Endothelial cell (in vitro differentiated cells): ENCODE measurements at places on chromosomes 16 and 17.

GRCh38 chr17:64017381-64017980 lies 3.0 kb downstream of the ICAM2 start:
- no peak for DNase-seq

- DNase-seq: no peak
Measured at GRCh38 chr16:4984174-4984990, 26.3 kb downstream of the SEC14L5 start.

DNA sequence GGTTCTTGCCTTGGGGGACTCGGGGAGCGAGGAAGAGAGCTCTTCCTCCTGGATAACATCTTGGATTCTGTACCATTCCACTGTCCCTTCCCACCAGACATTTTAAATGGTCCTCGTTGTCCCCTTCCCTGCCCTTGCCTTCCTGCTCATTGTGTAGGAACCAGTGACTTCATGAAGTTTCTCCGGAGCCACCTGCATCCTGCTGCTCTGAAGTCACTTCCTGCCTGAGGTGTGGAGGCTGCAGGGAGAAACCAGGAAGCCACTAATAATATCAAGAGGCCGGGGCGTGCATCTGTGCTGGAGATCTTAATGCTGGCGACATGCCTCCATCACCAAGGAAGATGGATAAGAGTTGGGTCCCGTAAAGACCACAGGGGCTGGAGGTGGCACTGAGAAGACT lies 6.2 kb upstream of the SLC16A13 start:
- DNase-seq: peak; percentile 58

DNA sequence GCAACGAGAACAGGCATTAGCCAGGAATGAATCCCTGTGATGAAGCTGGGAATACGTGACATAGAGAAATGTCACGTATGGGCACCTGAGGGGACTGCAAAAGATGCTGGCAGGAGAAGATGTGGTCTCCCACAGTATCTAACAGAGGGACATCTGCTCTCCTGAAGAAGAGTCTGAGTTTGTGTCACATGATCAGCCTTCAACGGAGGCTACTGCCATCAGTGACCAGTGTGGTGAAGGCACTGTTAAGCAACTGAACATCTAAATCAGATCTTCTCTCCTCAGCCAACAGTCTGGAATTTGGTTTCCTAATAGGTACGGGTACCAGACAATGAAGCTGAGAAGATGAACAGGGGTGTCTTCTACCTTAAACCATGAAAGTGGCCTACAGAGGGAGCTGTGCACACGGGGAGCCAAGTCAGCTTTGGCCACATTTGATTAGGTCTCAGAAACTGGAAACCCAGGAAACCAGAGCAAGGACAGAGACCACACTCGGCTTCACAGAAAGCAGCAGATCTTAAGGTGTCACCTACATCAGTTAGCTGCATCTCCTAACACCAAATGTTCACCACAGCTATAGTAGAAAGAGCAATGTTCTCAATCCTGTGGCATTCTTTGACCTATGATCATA lies 41.8 kb downstream of the BRD7 start:
- DNase-seq: no peak

- DNase-seq: no peak
Measured at GRCh38 chr16:31297496-31297895, 37.7 kb downstream of the ITGAM start.

- no peak for DNase-seq
Measured at GRCh38 chr17:41571561-41572434, at the start of gene KRT9. KRT9 (minus strand) TSS chr17:41572059; CDS start chr17:41571992, 67 bp downstream.

GRCh38 chr17:32626379-32626791 lies 139.6 kb downstream of the CDK5R1 start:
- no peak for DNase-seq

DNA sequence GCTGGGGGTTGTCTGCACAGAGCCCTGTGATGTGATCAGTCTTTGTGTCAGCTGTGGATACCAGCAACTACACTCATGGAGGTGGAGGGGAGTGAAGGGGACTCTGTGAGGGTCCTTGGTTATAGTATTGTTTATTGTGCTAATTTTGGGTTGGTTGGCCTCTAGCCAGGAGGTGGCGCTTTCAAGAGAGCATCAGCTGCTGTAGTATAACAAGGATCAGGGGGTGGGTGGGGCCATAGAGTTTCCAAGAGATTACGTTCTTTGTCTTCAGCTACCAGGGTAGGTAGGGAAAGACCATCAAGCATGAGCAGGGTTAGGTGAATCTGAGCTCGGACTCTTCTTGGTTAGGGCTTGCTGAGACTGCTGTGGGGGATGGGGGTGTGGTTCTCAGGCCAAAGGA lies 97.1 kb upstream of the HS3ST3A1 start:
- no peak for DNase-seq

DNA sequence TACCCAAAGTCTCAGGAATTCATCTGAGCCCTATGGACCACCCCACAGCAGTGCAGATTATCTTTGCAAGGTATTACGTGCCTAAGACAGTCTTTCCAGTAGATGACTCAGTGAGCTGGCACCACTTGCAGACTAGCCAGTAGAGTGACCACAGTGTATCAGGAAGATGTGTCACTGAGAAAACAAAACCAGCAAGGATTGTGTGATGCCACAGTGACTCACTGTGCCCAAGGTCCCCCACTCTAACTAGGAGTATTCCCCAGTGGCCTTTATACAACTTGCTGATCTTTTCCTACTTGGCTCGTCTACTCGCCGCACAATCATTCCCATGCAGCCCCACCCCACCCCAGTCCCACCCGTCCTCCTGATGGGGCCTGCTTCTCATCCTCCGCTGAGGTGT lies 26.8 kb upstream of the PRKCA start:
- no peak for DNase-seq

GRCh38 chr17:67441052-67441895 lies 64.2 kb downstream of the PITPNC1 start:
- DNase-seq: peak; percentile 14

GRCh38 chr17:70658317-70658716 lies 489.0 kb downstream of the KCNJ2 start:
- no peak for DNase-seq

GRCh38 chr16:52407778-52408177 lies 139.2 kb downstream of the TOX3 start:
- DNase-seq: no peak

DNA sequence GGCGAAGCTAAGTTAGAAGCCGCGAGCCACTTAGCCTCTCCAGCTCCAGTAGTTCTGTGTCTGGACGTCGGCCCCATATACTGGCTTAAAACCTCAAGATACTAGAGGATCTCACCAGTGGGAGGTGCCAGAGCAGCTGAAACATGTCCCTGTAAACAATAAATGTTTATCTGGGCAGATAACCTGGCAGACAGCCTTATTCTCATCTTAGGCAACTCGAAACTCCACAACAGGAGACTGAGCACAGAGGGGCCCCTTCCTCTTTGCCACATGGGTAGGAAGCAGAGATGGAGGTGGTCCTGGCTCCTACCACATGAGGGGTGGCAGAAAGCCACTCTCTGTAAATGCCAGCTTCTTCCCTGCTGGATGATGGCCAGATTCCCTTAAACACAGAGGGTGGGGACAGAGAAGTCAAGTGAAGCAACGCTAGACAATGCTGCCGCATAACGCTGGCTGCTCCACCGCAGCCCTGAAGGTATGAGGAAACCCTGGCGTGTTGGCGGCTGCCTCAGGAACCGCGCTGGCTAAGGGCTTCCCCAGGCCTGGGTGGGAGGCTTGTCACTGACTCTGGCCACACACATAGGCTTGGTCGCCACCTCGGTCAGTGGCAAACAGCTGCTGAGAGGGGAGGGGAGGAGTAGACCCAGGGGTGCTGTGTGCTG lies 67.9 kb downstream of the HIC1 start:
- no peak for DNase-seq

DNA sequence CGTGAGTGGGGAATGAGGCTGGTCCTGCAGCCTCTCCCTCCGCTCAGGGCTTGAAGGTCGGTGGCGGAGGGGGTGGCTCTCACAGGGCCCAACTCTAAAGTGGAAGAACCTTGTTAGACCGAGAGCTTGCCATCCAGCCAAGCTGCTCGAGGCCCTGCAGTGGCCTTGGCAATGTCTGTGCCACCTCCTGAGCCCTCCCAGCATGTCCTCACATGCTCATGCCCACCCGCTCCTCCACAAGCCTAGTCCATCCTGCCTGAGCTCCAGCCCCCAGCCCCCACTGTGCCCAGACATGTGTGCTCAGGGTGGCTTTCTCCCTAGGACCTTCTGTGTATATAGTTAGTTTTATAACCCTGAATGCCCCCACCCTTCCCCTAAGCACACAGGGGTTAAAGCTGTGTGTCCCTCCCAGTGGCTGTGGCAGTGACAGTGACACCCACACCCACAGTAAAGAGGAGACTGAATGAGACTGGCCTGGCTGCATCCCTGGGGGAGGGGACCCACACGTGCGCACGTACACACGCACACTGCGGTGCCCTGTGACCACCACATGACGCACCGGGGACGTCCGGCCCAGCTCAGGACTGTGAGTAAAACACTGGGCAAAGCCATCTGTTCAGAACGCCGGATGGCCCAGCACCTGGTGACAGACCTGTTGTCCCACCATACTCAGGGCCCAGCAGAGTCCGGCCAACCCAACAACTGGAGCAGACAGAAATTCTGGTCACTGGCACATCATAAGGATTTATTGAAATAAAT lies 15.6 kb downstream of the PDK2 start:
- DNase-seq: no peak

DNA sequence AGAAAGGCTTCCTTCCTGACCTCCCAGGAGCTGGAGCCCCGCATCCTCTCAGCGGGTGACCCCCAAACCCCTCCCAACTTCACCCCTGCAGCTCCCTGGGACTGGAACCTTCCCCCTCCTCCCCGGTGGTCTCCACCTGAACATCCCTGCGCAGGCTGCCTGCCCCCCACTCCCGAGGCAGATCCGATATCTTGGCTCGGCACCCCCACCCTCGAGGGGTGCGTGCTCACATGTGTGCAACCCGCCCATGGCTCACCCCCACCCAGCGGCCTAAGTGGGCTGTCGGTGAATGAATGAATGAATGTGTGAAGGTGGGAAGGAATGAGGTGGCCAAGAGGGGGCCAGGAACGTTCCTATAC lies 39.7 kb downstream of the SLC7A5 start:
- DNase-seq: no peak

DNA sequence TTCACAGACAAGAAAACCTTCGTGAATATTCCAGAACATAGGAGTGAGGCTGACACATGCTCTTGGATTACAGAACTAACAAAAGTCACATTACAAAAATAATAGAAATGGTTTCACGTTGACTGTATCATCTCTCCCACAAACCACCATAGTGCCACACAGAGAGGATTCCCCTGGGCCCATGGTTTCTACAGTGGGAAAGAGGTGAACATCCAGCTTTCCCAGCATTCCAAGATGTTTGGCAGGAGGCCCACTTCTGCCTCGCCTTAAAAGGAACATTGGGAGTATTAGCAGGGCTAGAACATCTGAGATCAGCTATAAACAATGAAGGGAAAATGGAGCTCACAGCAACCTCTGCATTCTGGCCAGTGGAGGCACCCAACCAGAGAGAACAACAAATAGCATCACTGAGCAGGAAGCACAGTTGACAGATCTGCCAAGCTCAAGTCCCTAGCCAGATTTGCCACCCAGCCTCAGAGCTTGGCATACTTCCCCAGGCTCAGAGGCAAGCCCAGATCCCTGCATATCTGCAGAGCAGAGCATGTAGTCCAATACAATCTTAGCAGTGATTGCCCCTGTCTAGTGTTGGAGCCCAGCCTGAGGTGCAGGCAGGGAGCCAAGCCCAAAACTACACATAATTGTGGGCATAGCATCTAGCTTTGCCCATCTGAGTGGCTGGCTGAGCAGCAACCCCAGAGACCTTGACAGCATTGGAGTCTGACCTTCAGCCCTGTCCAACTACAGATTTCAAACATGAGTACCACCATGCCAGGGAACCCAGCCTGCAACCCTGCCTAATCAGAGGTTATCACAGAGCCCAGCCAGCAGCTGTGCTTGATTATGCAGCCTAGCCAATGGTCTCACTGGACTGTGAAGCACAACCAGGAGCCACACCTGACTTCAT lies 260.4 kb downstream of the CEP112 start:
- DNase-seq: no peak

DNA sequence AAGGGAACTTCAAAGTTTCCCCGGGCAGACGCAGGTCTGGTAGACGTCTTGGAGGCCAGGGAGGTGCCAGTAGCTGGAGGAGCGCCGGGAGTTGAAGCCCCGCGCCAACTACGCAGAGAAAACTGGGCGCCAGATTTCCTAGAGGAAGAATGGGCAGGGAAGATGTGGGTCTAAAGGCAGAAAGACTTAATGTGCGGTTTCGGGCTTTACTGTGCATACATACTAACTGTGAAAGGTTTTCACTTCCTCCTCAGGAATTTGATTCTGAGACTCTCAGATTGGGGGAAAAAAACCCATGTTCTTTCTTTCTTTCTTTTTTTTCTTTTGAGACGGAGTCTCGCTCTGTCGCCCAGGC lies 331 bp upstream of the ZNF287 start:
- no peak for DNase-seq

DNA sequence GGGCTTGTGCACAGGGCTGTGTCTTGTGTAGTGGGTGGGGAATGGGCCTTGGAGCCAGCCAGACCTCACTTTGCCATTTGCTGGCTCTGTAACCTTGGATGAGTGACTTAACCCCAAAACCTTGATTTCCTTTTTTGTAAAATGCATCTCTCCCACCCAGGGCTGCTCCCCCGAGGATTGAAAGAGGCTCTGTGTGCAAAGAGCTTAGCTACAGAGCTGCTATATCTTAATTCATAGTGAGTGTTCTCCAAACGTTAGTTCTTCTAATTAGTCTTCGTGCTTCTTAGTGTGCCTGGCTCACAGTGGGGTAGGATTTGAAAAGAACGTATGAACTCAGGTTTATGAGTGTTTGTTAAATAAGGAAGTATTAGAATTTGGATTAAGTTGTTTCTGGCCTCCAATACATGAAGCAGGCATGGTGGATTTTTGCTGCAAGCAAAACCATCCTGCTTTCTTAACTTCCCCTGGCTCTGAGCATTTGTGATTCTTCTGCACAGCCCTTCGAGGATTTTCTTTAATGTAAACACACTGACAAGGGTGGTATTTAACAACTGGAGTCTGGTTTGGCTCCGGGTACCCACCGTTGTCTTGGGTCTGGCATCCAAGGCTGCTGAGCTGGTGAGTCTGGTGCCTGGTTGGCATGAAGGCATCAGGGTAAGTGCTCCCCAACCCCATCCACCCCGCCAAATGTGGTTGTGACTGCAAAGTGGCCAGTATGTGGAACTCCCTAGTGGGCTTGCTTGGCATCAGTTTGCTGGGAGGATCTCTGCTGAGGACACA lies 29.7 kb downstream of the KSR1 start:
- no peak for DNase-seq

DNA sequence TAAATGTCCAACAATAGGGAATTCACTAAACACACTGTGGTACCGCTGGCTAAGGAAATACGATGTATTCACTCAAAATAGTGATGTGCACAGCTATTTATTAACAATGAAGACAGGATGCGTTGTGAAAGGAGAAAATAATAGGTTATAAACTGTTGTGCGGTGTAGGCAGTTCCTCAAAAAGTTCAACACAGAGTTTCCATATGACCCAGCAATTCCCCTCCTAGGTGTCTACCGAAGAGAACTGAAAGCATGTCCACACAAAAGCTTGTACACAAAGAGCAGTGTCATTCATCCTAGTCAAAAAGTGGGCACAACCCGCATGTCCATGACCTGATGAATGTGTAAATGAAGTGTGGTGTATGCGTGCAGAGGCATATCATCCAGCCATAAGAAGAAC lies 1.2 kb upstream of the CES1 start:
- DNase-seq: no peak
